ENCODE measurements at places on chromosomes 11 and 22.

GRCh38 chr11:12291313-12291712 lies 86.1 kb upstream of the PARVA start:
- no peak for DNase-seq

DNA sequence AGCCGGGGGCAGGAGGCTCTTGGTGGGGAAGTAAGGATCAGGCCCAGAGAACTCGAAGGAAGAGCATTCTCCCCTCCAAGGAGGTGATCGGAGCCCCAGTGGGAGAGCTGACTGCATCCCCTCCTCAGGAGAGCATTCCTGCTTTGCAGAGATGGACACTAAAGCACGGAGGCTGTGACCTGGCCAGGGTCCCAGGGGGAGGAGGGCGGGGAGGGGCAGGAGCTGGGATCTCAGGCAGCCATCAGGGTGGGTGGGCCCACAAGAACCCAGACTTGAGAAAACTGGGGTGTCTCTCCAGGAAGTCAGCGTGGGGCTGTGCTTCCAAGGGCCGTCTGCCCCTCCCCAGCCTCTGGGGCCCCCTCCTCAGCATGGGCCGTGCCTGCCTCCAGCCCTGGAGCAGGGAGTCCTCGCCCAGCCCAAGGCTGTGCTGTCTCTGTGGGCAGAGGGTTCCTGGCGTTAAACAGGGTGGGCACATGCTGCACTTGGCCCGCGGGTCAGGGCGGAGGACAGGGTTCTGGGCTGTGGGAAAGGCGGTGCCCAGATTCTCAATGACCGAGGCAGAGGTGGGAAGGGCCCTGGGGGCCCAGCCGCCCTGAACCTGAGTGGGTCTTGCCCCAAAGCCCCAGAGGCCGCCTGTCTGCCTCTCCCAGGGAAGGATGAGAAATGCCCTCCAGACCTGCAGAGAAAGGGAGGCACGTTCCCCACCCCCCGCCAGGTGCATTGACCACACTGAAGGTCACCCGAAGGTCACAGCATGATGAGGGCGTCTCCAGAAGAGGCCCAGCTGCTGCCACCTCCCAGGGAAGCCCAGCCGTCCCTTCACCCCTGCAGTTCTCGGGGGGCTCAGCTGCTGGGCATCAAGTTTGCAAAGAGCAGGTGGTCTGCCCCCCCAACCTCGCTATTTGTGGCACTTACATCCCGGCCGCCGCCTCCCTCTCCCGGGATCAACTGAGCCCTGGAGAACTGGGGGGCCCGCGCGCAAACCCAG lies 643 bp downstream of the CEND1 start:
- peak; percentile 36 for DNase-seq

GRCh38 chr11:74325649-74326645 lies 14.5 kb upstream of the P4HA3 start:
- peak; percentile 76 for DNase-seq

- DNase-seq: peak; percentile 84
These were observed 841 bp upstream of the EIF4G2 start for GRCh38 chr11:10809373-10810160.

GRCh38 chr22:49535126-49535525 lies 292.5 kb downstream of the BRD1 start:
- DNase-seq: no peak

GRCh38 chr11:111230122-111230465 lies 15.4 kb upstream of the POU2AF2 start:
- no peak for DNase-seq

GRCh38 chr11:109783840-109784239 lies 309.4 kb upstream of the ZC3H12C start:
- DNase-seq: peak; percentile 96

DNA sequence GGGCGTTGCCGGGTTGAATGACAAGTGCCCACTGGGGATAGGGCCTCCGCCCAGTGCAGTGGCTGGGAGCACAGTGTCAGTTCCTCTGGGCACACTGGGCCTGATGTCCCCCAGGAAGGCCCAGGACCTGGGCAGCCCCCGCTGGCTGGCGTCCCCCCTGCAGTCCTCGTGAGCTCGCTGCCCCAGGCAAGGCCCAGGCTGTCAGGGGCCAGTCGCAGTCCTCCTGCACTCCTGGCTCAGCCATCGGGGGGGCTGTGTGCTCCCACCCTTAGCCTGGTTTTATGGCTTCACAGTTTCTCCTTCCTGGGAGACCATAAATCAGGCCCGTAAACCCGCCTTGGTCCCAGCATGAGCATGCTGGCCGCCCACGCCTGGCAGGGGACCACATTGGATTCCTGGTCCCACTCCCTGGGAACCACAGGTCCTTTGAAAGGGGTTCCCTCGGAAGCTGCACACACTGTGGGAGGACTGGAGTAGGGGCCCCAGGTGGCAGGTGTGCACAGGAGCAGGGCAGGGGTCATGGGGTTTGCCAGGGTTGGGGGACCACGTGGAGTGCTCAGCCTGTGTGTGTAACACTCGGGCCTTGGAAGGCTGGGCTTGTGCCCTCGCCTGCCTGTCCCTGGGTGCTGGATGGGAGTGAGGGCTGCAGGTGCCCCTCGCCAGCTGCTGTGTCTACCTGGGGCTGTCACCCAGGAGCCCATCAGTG lies 113.6 kb downstream of the KCNQ1OT1 start:
- DNase-seq: peak; percentile 31

GRCh38 chr22:35230839-35231584 lies 26.3 kb upstream of the HMGXB4 start:
- DNase-seq: peak; percentile 90

GRCh38 chr11:8038811-8039529 lies 42.0 kb upstream of the TUB start:
- no peak for DNase-seq

All from NCI-H69 (cell line).